ENCODE measurements at places on chromosomes 11 and 22.

GRCh38 chr22:46895753-46896152 is 133.3 kb downstream of the TBC1D22A start:
- DNase-seq, result no peak

DNA sequence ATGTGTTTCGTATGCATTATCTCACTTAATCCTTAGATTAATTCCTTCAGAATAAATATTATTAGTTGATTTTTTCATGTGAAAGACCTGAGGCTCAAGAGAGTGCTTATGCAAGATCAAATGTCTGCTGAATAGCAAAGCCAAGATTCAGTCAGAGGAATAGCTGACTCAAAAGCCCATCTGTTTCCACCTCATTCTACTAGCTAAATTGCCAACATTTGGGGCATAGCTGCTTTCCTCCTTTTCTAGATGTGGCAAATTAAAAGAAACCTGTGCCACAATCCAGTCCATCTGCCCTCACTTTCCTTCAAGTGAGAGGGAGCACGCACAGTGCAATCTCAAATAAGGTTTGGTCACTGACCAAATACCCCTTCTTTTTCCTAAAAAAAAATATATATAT is 121.1 kb downstream of the PAX6 start:
- no peak for DNase-seq

GRCh38 chr22:49827271-49827852 is 311 bp downstream of the BRD1 start:
- no peak for DNase-seq

- no peak for DNase-seq
These were observed 699.1 kb downstream of the KCNA4 start for GRCh38 chr11:29317694-29318093.

DNA sequence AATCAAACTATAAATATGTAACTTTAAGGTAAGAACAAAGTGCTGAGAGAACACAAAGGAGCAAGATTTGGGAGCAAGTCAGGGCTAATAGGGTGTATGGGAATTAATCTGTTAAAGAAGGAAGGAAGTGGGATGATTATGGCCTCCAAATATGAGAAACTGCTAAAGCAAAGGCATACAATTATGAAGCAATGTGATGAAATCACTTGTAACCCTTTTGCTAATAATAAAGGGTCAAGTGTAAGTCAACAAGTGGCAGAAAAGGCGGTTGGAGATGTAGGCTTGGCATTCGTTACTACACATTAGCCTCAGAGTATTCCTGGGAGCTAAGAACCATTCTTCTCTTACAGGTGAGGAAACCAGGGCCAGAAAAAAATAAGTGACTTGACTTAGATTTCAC is 1002.3 kb upstream of the TENM4 start:
- no peak for DNase-seq

DNA sequence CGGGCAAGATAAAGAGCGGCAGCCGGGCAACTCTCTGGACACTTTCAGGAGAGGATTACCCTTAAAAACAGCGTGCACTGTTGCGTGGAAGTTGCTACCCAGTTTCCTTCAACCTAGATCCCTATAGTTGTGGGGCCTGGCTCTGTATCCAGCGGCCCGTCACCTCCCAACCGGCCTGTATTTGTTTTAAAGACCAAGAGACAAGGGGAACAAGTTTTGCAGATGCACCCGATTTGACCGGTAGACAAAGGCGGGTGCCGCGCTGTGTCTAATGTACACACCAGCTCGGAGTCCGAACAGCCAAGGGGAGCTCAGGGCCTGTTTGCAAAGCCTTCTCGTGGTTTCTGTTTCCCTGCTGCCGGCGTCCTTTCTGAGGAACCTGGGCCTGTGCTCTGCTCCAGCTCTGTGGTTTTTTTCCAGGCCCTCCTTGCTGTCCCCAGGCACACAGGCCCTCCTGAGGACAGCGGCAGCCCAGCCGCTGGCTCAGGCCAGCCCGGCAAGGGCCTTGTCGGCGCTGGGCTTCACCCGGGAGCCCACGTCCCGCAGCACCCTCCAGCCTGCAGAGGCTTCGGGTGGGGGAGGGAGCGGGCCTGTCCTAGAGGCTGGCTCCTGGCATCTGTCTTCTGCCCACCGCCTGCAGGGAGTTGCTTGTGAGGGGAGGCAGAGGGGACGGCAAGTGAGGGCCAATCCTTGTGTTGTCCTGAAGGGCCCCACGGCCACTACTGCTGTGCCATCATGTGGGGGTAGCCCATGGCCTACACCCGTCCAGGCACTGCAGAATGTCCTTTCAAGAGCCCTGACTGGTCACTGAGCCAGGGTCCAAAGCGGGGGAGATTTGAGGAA is 1.4 kb downstream of the TBX1 start:
- DNase-seq, result no peak

GRCh38 chr11:119295178-119295577 is 21.8 kb downstream of the MCAM start:
- no peak for DNase-seq

GRCh38 chr11:46918083-46918787 is at the start of gene LRP4:
TSS of gene LRP4 (minus strand) at chr11:46918550. CDS start at chr11:46918379, 171 bp downstream.
- peak; percentile 43 for DNase-seq
